Globus pallidus (tissue), 1 donor: ENCODE measurements at places on chromosomes 6 and 20.

DNA sequence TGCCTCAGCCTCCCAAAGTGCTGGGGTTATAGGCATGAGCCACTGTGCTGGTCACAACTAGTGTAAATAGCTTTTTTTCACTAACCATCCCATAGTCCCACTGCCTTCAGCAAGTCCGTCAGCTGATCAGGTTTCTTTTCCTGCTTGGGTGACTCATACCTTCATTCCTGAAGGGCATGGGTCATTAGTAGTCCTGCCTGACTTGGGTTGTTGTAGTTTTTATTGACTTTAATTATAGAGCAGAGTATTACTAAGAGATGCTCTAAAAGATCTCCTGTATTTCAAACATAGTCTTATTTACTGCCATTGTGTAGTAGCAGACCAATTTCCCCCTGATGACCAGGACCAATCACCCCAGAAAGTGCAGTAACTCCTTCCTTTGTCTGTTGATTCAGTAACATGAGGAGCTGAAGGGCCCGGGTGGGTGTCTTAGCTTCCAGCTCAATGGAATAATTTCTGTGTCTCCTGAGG lies 25.8 kb downstream of the HLA-C start:
- no peak for DNase-seq

DNA sequence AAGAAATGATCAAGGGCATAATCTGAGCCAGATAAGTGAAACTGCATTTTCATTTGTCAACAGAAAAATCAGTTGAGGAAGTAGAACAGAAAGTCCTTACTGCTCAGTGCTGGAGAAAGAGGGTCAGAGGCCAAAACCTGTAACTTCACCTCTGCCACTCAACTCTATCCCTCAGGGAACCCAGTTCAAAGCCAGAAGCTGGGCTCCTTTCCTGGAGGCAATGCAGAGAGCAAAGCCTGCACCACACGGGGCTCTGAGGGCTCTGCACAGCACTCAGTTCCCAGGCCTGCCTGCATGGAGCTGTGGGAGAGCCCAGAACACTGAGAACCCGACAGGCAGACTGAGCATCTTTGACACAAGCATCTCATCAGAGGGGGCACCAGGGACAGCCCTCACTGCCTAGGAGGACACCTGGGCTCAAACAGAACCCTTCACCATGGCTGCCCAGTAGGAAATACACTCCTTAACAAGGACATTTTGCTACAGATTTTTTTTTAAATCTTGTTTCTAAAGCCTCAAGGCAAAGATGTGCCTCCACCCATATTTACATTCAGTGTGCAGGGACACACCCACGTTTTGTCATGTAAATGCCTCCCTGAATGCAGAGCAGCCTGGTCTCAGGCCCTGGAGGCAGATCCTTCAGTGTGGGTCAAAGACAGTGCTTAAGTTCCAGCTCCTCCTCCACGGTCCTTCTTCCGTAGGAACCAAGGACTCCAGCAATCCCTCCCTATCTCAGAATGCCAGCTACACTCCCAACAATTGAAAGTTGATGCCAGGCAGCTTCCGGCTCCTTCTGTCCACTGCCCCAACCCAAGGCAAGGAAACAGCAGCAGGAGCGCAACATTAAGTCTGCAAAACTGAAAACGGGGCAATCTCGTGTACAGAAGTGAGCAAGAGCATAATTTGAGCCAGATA lies 6.6 kb downstream of the RNASET2 start:
- no peak for DNase-seq

GRCh38 chr20:55934146-55934545 lies 71.2 kb downstream of the CBLN4 start:
- no peak for DNase-seq

DNA sequence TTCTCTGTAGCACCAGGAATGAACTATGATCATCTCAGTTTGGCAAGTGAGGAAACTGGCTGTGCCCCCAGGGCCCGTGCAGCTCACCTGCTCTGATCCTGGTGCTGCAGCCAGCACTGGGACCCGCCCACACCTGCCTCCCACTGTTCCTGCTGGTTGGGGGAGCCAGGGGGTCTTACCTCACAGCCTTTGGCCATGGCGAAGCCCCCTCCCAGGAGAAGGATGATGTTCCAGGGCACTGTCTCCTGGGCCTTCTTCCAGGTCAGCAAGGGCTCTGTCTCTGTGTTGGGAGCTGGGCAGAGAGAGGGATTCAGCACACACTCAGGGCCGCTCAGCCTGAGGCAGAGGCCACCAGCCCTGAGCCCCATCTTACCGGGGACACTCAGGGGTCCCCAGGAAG lies 24.9 kb upstream of the OCSTAMP start:
- DNase-seq, result no peak

DNA sequence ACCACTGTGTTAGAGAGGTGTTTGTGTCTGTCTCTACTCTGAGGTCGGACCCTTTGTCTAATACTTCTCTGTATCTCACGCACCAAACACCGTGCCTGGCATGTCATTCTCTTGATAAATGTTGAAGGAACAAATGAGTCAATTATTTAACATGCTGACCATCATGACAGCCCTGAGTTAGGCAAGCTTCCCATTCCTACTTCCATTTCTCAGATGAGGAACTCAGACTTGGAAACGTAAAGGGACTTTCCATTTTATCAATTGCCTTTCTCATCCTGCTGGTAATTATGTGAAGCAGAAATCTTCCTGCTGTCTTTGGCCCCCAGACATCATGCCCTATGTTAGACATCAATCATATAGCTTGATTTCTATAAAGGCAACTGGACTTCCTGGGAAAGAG lies 227.0 kb upstream of the ECI2 start:
- DNase-seq, result no peak

- DNase-seq, result no peak
Measured at GRCh38 chr6:39893286-39893685, 41.0 kb downstream of the MOCS1 start.

DNA sequence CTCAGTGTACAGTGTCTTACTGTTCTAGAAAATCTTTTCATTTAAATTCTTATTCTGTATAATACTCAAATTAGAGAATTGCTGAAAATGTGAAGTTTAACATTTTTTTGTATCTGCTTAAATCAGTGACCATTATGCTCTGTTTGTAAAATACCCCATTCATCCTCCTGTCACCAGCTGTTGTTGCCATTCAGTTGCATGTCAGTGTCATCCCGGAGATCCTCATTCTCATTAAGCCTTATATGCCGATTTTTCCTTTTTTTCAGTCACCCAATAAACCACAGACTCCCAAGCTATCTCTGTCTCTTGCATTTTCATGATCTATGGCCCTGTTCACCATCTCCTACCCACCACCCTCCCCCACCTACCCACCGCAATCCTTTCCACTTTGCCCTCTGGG lies 20.4 kb downstream of the GTF2H5 start:
- peak; percentile 46 for DNase-seq

GRCh38 chr6:81049425-81050042 lies 702.9 kb downstream of the TENT5A start:
- DNase-seq, result no peak

GRCh38 chr6:38517005-38517404 lies 122.7 kb downstream of the BTBD9 start:
- no peak for DNase-seq

- DNase-seq, result no peak
Measured at GRCh38 chr6:81608776-81609175, 143.7 kb downstream of the TENT5A start.

DNA sequence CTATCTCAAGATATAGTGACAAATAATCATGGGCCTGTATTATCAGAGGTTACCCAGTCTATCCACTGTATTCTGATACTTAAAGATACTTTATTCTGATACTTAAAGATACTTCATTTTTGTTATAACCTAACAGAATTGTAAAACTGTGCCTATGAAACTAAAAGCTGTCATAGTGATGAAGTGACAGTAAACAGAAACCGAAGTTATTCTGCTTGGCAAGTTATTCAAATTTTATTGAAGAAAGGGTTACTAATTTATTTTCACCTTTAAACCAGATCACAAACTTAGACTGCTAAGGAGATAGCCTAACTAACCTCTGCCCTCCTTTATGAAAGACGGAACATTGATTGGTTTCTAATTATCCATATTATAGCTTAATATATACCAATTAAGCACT lies 604.6 kb upstream of the IMPG1 start:
- no peak for DNase-seq

GRCh38 chr6:107729098-107729497 lies 95.0 kb downstream of the SCML4 start:
- DNase-seq, result no peak

DNA sequence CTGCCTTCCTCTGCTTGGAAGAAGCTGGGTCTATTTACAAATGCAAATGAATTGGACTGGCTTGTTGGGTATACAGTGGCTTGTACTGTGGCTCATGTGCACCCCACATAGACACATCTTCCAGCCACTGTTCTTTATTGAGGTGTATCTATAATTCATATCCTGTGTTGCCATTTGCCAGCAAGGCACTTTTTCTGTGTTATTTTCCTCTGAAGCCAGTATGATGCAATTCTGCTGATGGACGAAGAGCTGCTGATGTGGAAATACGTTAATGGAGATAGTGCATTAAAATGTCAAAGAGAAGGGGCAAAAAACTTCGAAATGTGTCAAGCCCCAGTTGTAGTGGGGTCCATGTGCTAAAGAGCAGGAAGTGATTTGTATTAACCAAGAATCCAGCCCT lies 167.5 kb downstream of the TMEM242 start:
- DNase-seq, result no peak

- DNase-seq, result no peak
Measured at GRCh38 chr6:42375007-42375635, 76.6 kb downstream of the TRERF1 start.

GRCh38 chr6:104214901-104215300 lies 644.8 kb downstream of the HACE1 start:
- no peak for DNase-seq

GRCh38 chr20:50724851-50725723 lies 6.3 kb upstream of the PARD6B start:
- no peak for DNase-seq

GRCh38 chr20:50591233-50591852 lies 81.2 kb downstream of the PTPN1 start:
- no peak for DNase-seq
